ENCODE measurements at places on chromosomes 16 and 17.

DNA sequence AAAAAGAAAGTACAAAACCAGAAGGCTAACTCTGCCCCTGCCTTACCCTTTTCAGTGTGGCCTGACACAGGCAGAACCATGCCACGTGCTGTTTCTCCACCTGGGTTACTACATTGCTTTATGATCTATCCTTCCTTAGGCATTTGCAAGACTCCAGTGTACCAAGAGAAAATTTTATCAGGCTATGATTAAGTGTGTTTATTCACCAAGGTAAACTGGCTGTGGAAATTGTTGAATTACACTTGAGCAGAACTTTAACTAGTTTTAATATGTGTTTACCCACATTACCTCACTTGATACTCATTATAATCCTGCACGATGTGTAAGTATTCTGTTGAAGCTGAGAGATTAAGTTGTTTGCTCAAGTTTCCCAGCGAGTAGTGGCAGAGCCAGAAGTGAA lies 129.7 kb upstream of the MYOCD start:
- no peak for DNase-seq

DNA sequence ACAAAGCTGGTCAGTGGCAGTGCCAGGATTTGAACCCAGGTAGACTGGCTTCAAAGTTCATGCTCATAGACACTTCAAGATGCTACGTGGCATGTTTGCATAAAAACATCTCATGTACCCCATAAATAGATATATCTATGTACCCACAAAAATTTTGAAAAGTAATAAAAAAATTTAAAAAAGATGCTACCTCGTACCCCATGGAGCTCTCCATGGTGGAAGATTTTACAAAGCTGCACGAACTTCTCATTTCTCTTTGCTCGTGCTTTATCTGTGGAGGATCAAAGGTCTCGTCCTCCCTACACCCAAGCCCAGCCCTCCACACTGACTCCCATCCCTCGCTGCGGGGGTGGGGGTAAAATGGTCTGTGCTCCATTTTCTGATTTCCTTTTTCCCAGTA lies 135.5 kb downstream of the HAPSTR1 start:
- no peak for DNase-seq

DNA sequence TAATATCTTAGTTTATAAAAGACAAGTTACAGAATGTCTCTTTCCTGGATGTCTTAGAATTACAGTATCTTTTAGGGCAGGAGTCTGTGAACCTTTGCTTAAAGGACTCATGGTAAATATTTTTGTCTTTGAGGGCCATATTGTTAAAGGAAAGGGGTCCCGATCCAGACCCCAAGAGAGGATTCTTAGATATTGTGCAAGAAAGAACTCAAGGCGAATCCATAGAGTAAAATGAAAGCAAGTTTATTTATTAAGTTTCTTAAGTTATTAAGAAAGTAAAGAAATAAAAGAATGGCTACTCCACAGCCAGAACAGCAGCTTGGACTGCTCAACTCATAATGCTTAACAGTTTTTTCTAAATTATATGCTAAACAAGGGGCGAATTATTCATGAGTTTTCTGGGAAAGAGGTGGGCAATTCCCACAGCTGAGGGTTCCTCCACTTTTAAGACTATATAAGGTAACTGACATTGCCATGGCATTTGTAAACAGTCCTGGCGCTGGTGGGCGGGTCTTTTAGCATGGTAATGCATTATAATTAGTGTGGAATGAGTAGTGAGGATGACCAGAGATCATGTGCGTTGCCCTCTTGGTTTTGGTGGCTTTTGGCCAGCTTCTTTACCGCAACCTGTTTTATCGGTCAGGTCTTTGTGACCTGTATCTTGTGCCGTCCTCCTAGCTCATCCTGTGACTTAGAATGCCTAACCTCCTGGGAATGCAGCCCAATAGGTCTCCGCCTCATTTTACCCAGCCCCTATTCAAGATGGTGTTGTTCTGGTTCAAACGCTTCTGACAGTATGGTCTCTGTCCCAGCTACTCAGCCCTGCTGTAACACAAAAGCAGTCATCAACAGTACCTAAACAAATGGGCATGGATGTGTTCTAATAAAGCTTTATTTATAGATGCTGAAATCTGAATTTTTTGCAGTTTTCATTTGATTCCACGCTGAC lies 53.2 kb downstream of the BMERB1 start:
- no peak for DNase-seq

DNA sequence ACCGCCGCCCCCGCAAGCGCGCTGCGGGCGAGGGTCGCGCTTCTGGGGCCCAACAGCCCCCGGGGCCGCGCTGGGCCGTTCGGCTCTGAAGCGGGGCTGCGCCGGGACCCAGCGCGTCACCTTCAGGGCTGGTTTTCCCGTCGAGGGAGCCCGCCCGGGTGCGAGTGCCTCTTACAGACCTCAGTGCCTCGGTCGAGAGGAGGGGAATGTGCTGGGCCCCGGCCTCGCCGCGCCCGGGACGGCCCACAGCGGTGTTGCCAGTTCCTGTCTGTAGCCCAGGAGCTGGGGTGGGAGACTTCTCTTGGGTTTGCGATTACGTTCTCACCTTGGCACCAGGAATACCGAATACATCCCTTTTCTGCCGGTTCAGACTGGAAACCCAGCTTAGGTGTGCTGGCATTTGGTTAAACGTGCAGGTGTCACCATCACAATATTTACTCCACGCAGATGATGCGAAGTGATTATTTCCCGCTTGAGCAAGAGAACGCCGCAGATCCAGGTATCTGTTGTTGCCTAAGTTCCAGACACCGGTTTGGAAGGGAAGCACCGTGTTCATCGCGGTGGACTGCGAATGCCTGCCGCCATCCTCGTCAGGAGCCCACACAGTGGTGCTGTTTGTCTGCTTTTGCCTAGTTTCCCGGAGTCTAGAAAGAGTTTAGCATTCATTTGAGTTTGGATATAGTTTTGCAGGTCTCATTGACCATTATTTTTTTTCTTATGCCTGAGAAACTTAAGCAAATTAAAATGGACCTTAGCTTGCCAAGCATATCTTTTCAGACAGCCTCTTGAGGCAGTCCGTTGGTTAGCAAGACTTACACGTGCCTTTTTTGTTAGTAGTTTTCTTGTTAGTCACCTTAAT lies 914 bp downstream of the MAP1LC3B start:
- DNase-seq, result no peak

DNA sequence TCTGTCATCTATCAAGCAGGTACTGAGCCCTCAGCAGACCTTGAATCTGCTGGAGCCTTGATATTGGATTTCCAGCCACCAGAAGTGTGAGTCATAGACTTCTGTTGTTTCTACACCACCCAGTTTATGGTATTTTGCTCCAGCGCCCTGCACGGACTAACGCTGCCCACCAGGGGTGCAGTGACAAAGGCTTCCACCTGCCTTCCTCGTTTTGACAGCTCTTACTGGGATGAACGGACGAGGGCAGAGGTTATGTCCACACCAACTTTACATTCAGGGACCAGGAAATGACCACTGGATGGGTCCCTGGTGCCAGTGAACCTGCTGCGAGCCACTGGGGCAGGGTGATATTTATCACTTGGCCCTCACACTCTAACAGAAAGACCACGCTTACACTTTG lies 66.6 kb upstream of the CBX4 start:
- DNase-seq, result no peak

- no peak for DNase-seq
Observed at GRCh38 chr17:21172846-21173245, 41.1 kb downstream of the TMEM11 start.

DNA sequence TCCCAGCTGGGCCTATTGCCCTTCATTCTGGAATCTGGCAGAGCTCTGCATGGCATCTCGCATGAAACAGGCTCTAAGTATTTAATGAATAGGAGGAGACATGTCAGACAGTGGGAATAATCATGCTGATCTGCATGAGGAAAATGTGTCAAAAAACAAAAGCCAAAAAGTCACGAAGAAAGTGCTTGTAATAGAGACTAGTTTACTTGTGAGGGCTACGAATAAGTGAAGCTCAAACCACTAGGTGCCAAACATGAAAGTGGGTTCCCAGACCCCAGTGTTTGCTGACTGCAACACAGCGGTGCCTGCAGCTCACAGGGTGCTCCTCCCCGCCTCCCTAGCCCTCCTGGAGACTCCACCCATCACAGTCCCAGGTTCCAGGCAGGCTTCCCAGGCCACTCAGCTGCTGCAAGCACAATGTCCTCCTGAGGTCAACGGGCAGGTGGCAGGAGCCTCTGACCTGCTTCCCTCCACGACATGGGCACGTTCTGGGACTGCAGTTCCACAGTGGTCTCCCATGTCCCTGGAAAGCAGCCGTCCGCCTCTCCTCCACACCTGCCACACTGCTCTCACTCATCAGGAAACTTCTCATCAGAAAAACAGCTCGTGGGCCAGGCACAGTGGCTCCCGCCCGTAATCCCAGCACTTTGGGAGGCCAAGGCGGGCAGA lies 96.5 kb downstream of the ANKRD11 start:
- DNase-seq, result no peak

- DNase-seq, result no peak
Observed at GRCh38 chr16:11676799-11677198, 8.5 kb downstream of the SNN start.

DNA sequence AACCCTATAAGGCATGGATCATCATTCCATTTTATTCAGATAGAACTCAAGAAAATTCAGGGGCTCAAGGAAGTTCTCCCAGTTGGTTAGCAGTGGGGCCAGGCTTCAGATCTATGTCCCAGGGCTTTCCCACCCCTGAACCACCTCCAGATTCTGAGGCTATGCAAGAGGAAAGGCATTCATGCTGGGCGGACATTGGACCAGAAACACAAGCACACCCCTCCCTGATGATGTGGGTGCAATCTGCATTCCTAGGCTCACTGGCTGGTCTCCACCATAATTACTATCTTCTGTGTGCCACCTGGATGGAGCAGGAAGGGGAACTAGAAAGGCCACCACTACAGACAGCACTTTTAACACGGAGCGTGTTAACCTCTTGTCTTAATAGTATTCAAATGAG lies 63.2 kb upstream of the ASIC2 start:
- DNase-seq, result no peak

DNA sequence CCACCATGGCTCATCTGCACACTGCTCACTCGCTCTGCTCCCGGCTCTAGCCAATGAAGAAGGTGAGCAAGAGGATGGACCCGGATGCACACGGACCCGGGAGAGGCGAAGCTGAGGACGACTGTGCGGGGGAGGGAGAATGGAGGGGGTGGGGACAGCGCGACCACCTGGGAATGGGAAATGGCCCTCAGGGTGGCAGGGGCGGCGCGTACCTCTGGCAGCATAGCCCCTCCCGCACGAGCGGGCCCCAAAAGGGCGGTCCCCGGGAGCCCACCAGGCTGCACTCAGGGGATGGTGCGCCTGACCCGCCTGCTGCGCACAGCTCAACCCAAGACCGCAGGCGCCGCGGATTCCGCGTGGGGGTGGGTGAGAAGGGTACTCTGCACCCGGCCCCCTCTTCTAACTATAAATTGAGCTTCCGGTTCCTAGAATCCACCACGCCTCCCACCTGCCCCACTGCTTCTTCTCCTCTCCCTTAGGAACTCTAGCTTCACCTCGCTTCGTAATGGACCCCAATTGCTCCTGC lies 6.1 kb downstream of the MT1H start:
- no peak for DNase-seq

- no peak for DNase-seq
Observed at GRCh38 chr16:56916571-56917403, 15.2 kb upstream of the HERPUD1 start.

DNA sequence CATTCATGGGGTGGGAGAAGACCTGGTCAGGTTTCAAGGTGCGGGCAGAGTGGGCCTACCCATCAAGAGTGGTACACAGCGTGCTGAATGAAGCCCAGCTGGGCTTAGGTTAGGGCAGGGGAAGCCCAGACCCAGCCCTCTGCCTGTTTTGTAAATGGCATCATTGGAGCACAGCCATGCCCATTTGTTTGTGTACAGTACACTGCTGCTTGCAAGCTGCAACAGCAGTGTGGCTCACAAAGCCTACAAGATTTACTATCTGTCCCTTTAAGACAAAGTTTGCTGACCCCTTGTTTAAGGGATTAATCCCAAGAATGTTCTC lies 230.1 kb upstream of the TNRC6C start:
- no peak for DNase-seq

DNA sequence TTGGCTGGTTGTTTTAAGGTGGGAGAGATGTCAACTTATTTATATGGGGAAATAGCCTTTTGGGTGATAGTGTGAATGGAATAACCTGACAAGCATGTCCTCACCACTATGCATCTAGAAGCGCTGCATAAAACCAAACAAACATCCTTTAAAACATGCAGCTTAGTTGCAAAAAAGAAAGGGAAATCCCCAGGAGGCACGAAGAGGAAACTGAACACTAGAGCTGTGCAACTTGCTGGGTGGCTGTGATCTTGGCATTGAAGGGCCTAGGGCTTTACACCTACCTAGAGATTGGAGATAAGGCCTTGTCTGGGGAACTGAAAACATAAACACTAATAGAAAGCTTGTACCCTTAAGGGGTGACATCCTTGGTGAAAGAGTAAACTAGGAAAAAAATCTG lies 7.3 kb downstream of the C16orf54 start:
- no peak for DNase-seq

- peak; percentile 54 for DNase-seq
Observed at GRCh38 chr17:42459256-42459800, 650 bp downstream of the ATP6V0A1 start.

- DNase-seq, result no peak
Observed at GRCh38 chr17:68102318-68102758, 66.8 kb downstream of the KPNA2 start.

- DNase-seq, result no peak
Observed at GRCh38 chr16:47592232-47592631, 131.1 kb downstream of the PHKB start.

DNA sequence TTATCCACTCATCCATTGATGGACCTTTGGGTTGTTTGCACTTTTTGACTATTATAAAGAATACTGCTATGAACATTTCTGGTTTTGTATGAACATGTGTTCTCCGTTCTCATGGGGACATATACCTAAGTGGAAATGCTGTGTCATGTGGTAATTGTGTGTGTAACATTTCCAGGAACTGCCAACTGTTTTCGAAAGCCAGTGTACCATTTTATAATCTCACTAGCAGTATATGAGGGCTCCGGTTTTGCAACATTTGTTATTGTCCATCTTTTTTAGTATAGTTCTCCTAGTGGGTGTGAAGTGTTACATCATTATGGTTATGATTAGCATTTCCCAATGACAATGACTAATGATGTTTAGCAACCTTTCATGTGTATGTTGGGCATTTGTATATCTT lies 5.1 kb upstream of the TRIM25 start:
- no peak for DNase-seq

- DNase-seq, result peak; percentile 27
Observed at GRCh38 chr17:15260376-15261257, 4.5 kb downstream of the PMP22 start.

DNA sequence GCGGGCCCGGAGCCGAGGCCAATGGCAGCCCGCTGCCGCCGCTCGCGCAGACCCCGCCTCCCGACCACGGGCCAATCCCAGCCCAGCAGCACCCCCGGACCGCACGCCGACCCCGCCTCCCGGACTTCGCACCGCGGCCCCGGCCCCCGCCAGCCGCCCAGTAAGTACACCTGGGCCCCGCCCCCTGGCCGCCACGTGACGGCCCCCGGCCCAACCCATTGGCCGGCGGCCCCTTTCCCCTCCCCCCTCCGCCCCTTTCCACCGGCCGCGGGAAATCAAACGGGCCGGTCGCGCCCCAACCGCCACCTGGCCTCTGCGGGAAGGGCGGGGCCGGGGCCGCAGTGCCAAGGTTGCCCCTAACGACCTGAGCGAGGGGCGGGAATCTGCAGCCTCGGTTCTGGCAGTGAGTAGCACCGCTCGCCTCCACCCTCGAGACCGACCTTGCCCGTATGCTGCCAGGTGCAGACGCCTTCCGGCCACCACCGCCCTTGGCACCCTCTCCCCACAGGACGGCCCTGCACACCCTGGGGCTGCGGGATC lies at the start of gene YBX2:
YBX2 (minus strand) TSS at position 26 of the 540 bp plus-strand sequence. CDS start 139 bp downstream, outside the sequence.
- DNase-seq, result peak; percentile 95

GRCh38 chr17:61380836-61381525 lies 18.7 kb upstream of the TBX2 start:
- DNase-seq, result no peak

GRCh38 chr17:30137158-30137557 lies 20.5 kb downstream of the NSRP1 start:
- no peak for DNase-seq
